Activated T-helper 1 cell treated with anti-CD3 and anti-CD28 coated beads, Interleukin-12 subunit alpha, Interleukin-12 subunit beta, Interleukin-2, Interleukin-4 antibody, amounts not matched to agents 30 ng/mL and 10 ng/mL and 1 ng/mL, durations not matched to agents 14 hours and 24 hours and 36 hours (primary cell): ENCODE measurements at places on chromosomes 4 and X.
A peak's percentile ranks its signal among the peaks of the same experiment; 100 is the strongest.

DNA sequence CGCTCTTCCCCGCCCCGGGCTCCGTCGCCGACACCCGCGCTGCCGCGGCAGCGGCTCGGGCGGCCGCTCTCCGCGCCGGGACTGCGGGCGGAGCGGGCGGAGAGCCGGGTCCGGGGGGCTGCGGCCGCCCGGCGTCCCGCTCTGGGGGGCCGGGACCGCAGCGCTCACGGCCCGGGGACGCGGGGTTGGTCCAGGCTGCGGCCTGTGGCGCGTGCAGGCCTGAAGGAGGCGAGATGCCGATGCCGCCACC lies 492 bp downstream of the GALNT7 start:
- DNase-seq = no peak

DNA sequence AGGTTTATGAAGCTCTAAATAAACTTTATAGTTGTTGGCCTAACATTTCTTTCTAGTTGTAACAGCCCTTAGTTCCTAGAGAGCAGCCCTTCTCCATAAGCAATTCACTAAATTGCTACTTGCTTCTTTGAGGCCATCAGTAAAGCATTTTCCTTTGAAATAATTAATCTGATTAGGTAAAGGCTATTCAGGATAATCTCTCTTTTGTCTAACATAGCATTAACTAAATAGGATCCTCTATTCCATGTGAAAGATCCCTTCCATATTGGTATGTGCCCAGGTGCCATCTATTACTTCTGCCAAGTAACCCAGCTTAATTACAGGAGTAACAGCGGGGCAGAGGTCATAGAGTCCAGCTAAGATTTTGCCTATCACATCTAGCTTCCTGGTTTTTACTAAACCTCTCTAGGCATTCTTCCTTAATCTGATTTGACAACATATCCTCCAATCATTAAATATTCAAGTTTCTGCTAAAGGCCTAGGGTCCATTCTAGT lies 1408.0 kb downstream of the PCDH18 start:
- DNase-seq = no peak

DNA sequence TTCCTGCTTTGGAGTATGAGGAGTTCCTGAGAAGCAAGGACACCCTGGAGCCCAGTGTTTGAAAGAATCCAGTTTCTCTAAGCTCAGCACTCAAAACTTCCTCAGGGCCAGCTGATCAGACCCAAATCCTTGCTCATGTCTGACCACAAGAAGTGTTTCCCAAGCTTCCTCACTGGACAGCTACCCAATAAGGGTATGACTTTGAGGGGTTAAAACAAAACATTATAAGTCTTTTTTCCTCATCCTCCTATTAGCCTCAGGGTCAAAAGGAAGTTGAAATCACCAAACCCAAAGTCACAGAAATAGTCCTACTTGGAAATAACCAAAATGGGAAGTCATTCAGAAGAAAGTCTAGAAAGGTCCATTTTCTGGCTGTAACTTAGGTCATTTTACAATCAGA lies 13.7 kb downstream of the ZBTB33 start:
- DNase-seq = no peak

DNA sequence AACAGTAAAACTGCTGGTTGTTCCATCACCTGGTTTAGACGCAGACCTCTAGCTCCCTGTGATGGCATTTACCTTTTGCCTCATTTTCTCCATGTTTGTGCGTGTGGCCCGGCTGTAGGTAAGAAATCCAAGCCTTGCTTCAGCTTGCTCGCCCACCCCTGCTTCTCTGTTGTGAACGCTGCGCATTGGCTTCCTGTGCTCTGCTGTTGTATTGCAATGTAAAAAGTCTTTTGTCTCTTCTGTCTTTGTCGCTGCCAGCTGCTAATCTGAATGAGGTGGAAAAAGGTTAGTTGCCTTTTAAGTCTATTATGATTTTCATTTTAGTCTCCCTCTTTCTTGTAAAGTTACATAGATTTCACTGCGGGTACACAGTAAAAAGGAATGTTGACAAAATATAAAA lies 127.3 kb upstream of the PACRGL start:
- DNase-seq = no peak

- DNase-seq = no peak
Measured at GRCh38 chr4:61533140-61533539, 333.0 kb downstream of the ADGRL3 start.

DNA sequence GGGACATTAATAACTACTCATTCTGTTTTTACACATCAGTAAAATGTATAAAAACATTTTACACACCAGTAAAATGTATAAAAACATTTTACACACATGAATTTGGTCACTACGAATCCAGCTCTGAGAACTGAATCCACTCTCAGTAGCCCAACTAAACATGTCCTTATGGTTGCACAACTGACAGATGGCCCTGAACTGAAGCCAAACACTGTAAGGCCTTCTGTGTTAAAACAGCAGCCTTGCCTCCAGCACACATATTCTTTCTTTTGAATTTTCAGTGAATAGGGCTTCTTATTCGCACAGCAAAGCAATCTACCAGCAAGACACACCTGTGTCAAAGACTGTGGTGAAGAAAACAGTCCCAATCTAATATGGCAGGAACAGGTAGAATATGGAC lies 169.9 kb upstream of the FMR1 start:
- no peak for DNase-seq

- no peak for DNase-seq
Measured at GRCh38 chr4:164188236-164188635, 565.7 kb upstream of the SMIM31 start.

DNA sequence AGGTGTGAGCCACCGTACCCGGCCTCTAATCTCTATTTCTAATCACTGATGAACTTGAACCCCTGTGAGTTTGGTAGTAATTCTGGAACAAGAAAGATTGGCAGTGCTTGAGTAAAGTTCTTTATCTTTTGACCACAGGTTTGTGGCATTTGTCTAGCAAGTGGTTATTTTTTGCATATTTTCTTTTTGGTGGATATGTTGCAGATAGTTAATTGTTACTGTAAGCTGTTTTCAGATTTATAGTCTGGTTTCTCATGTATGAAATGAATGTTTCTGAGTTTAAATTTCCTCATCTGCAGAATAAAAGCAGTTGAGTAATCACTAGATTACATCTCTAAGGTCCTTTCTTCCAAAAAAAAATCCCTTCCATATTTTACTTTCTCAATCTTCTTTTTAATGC lies 105.2 kb downstream of the GASK1B start:
- no peak for DNase-seq

- no peak for DNase-seq
Measured at GRCh38 chr4:125551466-125551865, 236.7 kb downstream of the FAT4 start.

- peak; percentile 13 for DNase-seq
Measured at GRCh38 chrX:118974908-118975671, 672 bp downstream of the LONRF3 start.

DNA sequence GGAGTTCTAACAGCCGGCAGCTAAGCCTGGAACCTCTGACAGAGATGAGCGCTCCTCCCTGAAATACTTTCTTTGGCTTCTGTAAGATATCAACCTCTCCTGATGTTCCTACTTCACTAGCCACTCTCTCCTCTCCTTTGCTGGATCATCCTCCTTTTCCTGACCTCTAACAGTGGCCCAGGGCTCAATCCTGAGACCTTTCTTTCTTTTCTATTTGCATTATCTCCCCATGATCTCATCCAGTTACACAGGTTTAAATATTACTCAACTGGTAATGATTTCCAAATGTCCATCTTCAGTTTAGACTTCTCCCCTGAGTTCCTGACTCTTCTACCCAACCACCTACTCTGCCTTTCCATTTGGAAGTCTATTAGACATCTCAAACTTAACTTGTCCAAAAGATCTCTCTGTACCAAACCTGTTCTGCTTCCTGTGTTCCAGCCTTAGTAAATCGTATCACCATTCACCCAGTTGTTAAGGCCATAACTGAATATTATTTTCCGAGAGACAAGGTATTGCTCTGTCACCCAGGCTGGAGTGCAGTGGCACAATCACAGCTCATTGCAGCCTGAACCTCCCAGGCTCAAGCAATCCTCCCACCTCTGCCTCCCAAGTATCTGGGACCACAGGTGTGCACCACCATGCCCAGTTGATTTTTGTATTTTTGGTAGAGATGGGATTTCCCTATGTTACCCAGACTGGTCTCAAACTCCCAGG lies 41.1 kb downstream of the RFC1 start:
- no peak for DNase-seq

GRCh38 chr4:126800575-126801141 lies 832.1 kb upstream of the INTU start:
- DNase-seq = no peak

DNA sequence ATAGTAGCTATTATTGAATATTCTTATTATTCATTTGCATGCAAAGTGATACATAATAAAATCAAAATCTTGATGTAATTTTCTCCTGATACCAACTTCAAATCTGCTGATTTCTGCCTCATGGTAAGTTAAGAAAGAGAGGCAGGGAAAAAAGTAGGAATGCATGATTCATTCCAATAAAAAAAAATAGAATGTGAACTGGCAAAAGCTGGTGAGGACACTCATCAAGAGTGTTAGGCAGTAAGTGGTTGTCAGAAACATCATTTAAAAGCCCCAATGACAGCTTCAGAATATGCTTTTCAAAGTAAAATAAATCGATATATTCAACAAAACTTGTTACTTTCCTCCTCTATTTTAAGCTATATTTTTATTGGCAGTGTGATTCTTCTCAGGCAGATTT lies 979.1 kb downstream of the TECRL start:
- DNase-seq = no peak

DNA sequence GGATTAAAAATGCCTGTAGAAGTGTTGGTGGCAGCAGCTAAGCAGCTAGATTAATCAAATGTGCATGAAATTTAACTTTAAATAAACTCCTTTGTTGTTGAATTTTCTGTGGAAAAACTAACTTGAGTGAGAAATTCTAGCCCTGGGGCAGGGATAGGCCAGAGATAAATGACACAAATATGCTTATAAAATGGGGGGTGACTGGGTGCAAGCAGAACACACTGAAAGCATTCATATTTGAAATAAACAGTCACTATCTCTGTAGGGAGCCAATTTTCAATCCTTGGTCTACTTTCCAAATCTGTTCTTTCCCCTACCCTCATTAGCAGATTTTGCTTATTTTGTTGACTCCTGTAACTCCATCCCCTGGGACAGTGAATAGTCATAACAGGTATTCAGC lies 47.9 kb downstream of the RBPJ start:
- DNase-seq = no peak

DNA sequence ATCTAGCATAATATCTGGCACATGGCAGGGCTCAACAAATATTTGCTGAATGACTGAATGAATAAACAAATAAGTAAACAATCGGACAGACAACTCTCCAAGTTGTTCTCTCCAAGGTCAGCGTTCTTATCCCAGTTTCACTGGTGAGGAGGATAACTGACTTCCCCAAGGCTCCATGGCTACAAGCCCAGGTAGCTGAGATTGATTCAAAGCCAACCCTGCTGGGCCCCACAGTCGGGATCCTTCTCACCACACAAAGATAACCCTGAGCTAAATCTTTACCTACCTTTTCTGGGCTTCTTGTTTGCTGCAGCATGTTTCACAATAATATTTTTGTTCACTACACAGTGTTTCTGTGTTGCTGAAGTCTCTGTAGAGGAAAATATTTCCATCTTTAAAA lies 54.9 kb downstream of the USP46 start:
- no peak for DNase-seq

DNA sequence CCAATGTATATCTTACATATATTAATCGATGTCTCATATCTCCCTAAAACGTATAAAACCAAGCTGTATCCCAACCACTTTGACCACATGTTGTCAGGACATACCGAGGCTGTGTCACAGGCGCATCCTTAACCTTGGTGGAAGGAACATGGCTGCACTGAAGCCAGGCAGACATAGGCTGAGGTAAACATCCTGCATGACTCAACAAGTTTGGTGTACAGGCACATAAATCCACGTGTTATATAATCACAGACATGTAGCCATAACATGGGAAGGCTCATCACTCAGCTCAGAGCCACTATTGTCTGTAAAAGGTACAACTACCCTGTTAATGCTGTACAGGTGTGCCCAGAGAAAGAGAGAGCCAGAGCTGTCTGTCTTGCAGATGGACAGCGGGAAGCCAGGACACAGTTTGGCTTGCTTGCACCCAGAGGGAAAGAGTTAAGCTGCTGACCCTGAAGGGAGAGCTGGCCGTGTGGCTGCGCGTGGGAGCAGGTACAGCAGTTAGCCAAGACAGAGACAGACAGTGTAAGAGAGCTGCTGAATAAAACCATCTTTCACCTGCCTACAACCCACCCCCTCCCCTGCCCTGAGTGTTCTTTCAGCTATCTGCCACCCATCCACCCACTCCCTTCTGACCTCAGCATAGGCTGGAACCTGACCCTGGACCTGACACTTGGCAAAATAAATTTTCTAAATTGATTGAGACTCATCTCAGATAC lies 22.3 kb upstream of the ZBTB33 start:
- DNase-seq = no peak

GRCh38 chrX:2507904-2508627 lies 7.3 kb upstream of the DHRSX start:
- DNase-seq = no peak

DNA sequence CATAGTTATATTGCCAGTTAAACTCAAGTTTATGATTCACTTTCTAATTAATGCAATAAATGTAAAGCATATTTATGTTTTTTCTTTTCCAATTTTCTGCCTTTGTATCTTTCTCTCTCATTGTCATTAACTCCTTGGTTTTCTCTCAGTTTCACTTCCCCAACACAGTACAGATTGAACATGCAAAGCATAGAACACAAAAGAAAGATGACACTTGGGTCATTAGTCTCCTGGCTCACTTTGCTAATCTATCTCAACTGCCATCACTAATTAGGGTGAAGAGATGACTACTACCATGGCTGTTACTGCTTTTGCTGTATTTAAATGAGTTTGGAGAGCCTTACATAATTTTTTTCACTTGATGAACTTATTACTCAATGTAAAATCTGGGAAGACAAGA lies 12.3 kb upstream of the NAA11 start:
- DNase-seq = no peak

- DNase-seq = no peak
Measured at GRCh38 chrX:112738347-112739033, 58.8 kb upstream of the LHFPL1 start.

DNA sequence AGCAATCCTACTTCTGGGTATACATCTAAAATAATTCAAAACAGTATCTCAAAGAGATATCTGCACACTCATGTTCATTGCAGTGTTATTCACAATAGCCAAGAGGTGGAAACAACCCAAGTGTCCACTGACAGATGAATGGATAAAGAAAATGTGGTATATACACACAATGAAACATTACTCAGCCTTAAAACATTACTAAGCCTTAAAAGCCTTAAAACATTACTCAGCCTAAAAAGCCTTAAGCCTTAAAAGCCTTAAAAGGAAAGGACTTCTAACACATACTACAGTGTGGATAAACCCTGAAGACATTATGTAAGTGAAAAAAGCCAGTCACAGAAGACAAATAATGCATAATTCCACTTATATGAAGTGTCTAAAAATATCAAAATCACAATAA lies 40.3 kb upstream of the TFDP3 start:
- no peak for DNase-seq

DNA sequence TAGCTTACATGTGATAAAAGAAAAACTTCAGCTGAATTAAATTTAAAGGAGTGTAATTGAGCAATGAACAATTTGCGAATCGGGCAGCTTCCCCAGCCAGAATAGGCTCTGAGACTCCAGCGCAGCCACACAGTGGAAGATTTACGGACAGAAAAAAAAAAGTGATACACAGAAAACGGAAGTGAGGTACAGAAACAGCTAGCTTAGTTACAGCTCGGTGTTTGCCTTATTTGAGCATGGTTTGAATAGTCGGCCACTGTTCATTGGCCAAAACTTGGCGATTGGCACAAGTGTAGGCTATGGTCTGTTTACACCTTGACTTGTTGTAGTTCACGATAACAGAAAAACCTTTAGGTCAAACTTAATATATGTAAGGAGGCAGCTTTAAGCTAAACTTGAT lies 16.7 kb upstream of the SUPT20HL1 start:
- DNase-seq = no peak
